ENCODE measurements at places on chromosomes 5 and 9. TPM values are rescaled to one million over a fixed set of nuclear protein-coding genes. Genes with fewer than 3 reads are reported as not detected.

PCDHB10 gene
- total RNA-seq: 1.9 TPM

FAT2 gene
- 0.30 TPM for total RNA-seq

ZDHHC11 gene
- 16.6 TPM for total RNA-seq

LCN10 gene
- 2.8 TPM for total RNA-seq

BSPRY gene
- total RNA-seq: 5.5 TPM

ELP1 gene
- 31.7 TPM for total RNA-seq

REXO4 gene
- 37.7 TPM for total RNA-seq

DNA sequence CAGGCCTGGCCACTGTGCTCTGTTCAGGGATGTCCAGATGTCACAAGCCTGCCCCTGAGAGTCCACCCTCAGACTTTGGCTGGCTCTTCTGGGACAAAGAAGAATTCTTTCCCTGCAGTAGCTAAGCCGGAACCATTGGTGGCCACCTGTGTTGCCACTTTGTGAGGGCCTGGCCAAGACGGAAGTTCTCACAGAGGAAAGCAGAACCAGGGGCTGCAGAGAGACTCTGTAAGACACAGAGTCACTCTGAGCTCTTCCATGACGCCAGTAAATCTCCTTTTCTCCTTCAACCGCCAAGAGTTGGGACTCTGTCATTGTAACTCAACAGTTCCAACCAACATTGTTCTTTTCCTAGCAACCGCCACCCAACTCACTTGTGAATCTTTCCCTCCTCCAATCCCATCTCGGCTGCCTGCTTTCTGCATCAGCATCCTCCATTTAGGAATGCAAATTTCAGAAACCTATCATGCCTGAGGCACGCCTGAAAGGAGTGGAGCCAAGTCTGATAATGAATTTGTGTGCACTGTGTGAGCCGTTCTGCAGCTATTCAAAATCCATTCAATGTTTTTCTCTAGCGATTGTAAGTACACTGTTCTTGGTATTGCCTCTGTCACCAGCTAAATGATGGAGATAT is 37.8 kb upstream of the ATP6V1G1 start:
- no peak for DNase-seq

DNA sequence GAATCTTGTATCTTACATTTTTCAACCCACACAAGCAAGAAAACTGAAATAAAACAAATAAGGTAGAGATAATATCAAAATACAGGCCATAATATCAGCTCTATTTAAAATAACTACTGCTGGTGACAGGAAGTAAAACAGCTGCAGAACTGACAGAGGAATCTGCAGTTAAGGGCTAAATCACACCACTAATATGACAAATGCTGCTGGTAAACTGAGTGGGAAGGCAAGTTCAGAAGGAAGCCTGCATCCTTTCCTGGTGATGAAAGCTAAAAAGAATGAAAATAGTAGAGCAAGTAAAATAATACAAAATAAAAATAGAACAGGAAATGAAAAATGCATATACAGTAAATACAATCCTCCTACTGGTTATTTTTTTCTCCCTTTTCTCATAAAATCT is 1293.7 kb upstream of the C9orf72 start:
- no peak for DNase-seq

- DNase-seq: no peak
Observed at GRCh38 chr5:117682416-117682815, 1107.8 kb upstream of the SEMA6A start.

DNA sequence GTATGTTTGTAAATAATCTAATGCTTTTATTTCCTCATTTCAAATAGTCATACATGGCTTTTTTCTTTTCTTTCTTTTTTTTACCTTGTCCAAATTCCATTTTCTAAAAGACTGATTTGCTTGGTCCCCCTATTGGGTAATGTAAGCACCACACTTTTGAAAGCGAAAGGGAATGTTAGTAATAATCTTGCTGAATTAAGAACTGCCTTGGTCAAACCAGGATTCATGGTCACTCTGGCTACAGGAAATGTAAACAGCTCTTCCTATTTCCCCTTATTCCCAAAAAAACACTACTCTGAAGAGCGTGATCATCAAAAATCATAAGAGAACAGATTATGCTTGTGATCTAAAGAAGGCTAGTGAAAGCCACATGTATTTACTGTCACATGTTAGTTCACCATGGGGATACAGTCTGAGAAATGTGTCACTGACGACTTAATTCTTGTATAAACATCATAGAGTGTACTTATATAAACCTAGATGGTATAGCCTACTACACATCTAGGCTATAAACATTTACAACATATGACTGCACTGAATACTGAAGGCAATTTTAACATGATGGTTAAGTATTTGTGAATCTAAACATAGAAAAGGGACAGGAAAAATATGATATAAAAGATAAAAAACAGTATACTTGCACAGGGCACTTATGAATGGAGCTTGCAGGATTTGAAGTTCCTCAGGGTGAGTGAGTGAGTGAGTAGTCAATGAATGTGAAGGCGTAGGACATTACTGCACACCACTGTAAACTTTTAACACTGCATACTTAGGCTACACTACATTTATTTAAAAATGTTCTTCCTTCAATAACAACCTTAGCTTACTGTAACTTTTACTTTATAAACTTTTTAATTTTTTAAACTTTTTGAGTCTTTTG is 75.3 kb downstream of the HMGCR start:
- DNase-seq: no peak

- DNase-seq: no peak
Observed at GRCh38 chr5:158236511-158237335, 377.8 kb upstream of the CLINT1 start.

DNA sequence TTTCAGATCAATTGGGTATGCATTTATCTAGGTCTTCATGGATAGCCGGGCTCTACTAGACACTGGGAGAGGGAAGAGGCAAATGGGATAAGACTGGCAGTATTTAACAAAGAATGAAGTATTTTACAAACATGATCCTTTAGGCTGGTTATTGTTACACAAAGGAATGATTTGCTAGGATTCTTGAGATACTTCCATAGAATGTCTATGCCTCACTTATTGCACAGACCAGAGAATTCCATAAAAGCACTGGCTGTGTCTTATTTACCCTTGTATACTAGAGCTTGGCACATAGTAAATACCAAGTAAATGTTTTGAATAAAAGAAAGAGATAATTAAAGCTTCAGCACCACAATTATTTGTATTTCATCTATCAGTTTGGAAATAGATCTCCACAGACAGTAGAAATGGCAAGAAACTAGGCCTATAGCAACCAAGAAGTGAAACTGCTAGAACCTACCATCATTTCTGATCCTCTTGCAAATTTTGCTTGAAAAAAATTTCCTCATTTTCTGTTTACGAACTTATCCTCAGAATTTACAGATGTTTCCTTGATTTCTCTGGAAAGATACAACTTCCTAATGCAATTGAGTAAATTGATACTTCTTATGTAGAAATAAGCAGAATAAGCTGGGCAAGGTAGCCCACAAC is 3.8 kb downstream of the PDCD1LG2 start:
- DNase-seq: no peak

- DNase-seq: no peak
Observed at GRCh38 chr9:134390537-134390936, 64.3 kb downstream of the RXRA start.

DNA sequence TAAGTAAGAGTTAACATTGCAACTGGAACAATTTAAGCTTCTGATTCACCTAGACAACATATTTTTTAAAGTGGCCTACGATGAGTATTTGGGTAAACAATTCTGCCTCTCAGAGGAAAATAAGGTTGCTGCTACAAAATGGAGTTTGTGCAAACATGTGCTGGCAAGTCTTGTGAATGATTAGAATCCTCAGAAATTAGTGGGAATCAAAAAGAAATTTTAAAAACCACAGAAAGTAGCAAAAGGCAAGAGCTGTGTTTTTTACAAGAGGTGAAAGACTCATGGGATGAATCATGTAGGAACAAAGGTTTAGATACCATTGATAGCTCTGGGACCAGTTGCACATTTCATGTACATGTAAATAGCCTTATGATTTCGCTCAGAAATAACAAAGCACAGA is 561.6 kb downstream of the TAF11L14 start:
- DNase-seq: no peak

- DNase-seq: no peak
Observed at GRCh38 chr9:92180669-92181181, 65.5 kb upstream of the SPTLC1 start.

GRCh38 chr5:52964138-52964537 is 25.0 kb upstream of the ITGA2 start:
- DNase-seq: no peak

GRCh38 chr5:95599252-95599651 is 20.6 kb upstream of the GPR150 start:
- DNase-seq: no peak

- no peak for DNase-seq
Observed at GRCh38 chr5:59198365-59198764, 615.5 kb downstream of the RAB3C start.

DNA sequence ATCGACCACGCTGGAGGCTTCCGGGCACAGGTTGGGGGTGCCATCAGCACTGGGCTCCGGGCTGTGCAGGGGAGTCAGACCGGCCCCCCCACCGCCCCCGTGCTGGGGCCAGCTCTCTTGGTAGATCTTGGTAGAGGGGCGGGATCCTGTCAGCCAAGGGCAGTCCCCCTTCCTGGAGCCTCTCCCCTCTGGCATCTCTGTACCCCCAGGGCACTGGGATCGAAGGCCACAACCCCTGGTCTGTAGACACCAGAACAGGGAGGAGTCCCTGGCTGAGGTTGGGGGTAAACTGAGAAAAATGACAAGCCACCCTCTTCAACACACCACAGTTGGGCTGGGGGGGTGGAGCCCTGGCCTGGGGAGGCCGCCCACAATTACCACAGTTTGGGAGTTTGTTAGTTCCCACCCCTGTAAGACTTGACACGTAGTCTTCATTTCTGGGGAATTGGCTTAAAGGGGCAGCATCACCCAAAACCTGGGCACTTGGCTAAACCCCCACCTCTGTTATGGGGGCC is 882 bp downstream of the CERCAM start:
- DNase-seq: no peak

GRCh38 chr9:116202219-116202912 is 48.8 kb downstream of the PAPPA start:
- no peak for DNase-seq

DNA sequence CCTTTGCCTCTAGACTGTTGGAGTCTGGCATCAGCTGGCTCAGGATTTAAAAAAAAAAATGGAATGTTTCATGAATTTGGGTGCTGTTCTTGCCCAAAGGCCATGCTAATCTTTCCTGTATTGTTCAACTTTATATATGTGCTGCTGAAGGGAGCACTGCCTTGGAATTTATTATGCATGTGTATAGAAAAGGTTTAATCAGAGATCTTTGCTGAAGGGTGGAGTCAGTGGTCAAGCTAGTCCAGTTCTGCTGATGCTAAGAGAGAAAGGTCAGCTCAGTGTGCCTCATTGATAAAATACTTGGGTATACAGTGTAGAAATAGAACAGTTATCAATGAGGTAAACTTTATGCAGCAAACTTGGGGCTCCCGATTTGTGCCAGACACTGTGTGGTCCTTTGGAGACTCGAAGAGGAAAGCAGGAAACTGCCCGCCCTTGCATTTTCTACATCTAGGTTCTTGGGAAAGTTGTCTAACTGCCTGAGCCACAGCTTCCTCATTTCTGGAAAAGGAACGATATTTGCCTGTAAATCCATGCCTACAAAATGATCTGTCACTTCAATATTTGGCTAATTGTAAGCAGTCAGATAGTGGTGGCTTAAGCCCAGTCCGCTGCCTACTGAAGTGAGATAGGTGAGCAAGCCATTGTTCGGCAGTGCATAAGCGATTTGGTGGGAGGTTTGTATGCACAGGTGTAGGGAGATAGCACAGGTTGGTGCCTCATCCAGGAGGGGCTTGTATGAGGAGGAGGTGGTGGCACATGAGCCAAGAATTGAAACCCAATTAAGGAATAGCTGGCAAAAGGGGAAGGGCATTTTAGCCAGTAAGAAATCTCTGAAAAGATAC is 29.2 kb upstream of the GTF2H2C start:
- DNase-seq: no peak

- DNase-seq: no peak
Observed at GRCh38 chr5:135608361-135608760, 29.6 kb upstream of the CXCL14 start.

GRCh38 chr5:146034127-146034526 is 71.2 kb downstream of the PLAC8L1 start:
- DNase-seq: no peak

- DNase-seq: no peak
Observed at GRCh38 chr5:7794823-7795222, 56.1 kb downstream of the CFAP90 start.

- no peak for DNase-seq
Observed at GRCh38 chr9:110050925-110051355, 157.0 kb downstream of the C9orf152 start.

DNA sequence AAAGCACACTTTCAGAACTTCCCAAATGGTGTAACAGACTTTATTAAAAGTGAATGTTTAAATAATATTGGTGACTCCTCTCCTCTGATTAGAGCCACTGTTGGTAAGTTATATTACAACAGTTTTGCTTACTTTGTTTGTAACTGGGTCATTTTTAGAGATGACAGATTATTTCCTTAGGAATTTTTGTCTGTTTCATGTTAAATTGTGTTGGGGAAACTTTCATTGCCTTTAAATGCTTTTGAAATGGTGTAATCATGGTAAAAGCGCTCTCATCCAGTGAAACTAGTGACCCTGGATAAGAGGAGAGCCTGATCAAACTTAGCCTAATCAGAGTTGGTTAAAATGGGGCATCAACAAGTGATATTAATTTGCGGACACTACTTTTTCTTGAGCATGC is 39.4 kb downstream of the TNPO1 start:
- no peak for DNase-seq

DNA sequence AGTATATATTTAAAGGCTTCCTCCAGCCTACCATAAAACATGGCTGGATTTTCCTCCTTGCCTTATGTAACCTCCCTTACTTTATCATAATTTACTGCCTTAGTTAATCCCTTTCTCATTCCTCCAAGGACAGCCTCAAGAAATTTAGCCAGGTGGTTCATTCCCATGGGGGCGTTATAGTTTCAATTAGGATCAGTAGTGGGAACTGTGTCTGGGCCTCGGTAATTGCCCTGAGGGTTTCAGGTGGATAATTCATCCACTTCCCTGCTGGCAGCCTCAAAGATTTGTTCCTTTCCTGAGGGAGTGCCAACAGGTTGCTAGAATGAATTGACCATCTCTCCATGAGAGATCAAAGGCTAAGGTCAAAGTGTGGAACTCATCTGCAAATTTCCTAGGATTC is 4.3 kb upstream of the GM2A start:
- DNase-seq: no peak

DNA sequence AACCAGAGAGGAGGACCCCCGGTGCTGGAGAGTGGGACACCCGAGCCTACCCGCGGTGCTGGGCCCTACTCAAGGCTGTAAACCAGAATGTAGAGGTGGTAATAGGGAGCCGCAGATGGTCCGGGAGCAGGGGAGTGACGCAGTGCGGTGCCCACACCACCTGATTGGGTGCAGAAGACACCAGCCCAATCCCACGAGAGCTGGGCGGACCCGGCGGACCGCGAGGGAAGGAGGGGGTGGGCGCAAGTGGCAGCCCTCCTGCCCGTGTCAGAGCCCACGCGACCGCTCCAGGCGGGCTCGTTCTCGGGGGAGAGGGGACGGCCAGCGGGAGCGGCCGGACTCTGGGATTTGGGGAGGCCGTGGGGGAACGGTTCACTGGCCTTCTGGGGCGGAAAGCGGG is 71.2 kb downstream of the C9orf50 start:
- DNase-seq: no peak
